ENCODE measurements at places on chromosomes 3 and 15. TPM values are rescaled to one million over a fixed set of nuclear protein-coding genes. Genes with fewer than 3 reads are reported as not detected.

GRCh38 chr15:61835496-61836106, 224.6 kb downstream of the VPS13C start:
- peak; percentile 21 for DNase-seq

Gene PCOLCE2
- 6.9 TPM for total RNA-seq

Gene VPS13C
- 95.4 TPM for total RNA-seq

Gene IGSF10
- total RNA-seq = 0.82 TPM

Gene RARRES1
- 4.5 TPM for total RNA-seq

DNA sequence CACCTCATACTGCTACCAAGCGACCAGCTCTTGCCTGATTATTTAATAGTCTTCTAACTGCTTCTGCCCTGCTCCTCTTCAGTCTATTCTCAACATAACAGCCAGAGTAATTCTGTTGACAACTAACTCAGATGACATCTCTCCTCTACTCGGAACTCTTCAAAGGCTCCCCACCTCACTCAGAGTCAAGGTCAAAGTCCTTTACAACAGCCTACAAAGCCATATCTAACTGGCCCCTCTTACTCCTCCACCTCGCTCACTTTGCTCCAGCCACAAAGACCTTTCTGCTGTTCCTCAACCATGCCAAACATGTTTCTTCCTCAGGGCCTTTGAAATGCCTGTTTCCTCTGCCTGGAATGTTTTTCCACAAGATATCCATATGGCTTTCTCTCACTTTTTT, 43.6 kb downstream of the PIK3R4 start:
- DNase-seq = no peak

DNA sequence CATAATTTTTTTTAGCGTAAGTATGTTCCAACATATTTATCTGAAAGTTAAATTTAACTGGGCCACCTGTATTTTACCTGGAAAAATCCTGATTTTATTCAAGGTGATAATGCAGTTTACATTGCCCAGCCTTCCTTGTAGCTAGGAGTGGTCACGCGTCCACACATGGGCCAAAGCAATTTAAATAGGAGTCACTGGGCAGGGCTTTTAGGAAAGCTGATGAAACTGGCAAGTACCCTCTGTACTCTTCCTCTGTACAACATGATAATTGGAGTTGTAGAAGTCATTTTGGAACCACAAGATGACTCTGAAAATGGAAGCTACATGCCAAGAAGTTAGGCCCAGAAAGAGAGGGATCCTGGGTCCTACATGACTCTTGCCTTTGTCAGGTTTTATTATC, 9.5 kb downstream of the BTD start:
- no peak for DNase-seq
